ENCODE measurements at places on chromosomes 1 and 21. TPM values are rescaled to one million over a fixed set of nuclear protein-coding genes. Genes with fewer than 3 reads are reported as not detected.

DNA sequence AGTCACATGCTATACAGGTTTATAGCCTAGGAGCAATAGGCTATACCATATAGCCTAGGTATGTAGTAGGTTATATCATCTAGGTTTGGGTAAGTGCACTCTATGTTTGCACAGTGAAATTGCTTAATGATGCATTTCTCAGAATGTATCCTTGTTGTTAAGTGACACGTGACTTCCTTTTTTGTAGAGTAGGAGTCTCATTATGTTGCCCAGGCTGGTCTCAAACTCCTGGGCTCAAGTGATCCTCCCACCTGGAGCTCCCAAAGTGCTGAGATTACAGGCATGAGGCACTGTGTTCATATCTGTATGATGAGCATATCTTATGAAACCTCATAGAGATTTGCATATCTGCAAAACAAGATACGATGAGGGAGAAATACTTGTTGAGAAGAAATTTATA lies 13.8 kb upstream of the ABCB10 start:
- no peak for DNase-seq

The NMNAT2 gene
- total RNA-seq = 0.60 TPM

- DNase-seq = no peak
These were observed 25.2 kb downstream of the CHD1L start for GRCh38 chr1:147267711-147268110.

DNA sequence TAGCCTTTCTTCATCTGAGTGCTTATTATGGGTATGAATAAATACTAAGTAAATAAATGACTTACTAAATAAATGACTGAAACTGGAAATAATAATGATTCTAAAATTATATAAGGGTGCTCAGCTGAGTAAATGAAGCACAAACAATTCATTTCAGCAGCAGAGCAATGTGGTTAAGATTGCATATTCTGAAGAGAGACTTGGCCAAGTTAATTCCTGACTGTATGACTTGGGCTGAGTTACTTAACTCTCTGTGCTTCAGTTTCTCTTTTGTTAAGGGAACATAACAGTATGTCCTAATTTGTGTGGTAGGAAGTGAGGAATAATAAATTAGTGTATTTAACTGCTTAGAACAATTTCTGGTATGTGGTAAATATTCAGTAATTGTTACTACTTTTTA lies 19.1 kb downstream of the AGL start:
- DNase-seq = no peak

DNA sequence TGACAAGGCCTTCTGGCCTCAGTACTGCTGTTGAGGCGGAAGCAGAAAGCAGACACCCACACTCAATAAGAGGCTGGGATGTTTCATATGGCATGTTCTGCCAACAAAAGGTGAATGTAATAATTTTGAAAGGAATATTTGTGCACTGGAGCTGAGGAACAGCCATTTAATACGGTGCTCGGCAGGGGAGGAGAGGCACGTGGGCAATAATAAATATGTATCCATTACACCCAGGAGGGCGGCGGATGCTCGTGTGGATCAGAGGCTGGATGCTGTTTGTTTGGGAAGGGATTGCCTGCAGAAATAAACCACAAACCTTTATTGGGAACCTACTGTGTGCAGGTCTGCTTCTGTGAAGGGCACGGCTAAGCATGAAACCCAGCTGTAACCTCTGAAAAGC lies 92.0 kb downstream of the VWA5B1 start:
- DNase-seq = no peak

The CDA gene
- 5.7 TPM for total RNA-seq

- peak; percentile 33 for DNase-seq
These were observed 12.7 kb upstream of the RAB4A start for GRCh38 chr1:229258031-229258756.

- DNase-seq = no peak
These were observed 79.4 kb upstream of the SLC25A33 start for GRCh38 chr1:9459816-9460407.

- DNase-seq = no peak
These were observed 121.7 kb upstream of the PRDX6 start for GRCh38 chr1:173355281-173356031.

The SMCP gene
- not detected for total RNA-seq

The CFHR3 gene
- total RNA-seq = 0.59 TPM

GRCh38 chr21:45309069-45309986 lies 21.6 kb upstream of the POFUT2 start:
- no peak for DNase-seq

The TTC22 gene
- total RNA-seq = not detected

The AVPR1B gene
- total RNA-seq = not detected

DNA sequence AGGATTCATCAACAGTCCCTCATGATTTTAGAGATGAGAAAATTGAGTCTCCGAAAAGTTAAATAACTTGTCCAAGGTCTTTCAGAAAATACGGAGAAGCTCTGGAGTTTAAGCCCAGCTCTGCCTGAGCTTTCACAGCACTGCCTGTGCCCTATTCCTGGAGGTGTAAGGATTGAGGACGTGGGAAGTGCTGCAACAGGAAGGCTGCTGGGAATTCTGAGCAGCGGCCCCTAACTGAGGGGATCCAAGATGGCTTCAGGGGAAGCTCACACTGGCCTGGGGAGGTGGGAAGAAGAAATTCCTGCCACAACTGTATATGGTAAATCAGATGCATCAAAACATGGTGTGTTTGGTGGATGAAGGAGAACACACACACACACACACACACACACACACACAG lies 45.3 kb upstream of the BCL9 start:
- DNase-seq = no peak

DNA sequence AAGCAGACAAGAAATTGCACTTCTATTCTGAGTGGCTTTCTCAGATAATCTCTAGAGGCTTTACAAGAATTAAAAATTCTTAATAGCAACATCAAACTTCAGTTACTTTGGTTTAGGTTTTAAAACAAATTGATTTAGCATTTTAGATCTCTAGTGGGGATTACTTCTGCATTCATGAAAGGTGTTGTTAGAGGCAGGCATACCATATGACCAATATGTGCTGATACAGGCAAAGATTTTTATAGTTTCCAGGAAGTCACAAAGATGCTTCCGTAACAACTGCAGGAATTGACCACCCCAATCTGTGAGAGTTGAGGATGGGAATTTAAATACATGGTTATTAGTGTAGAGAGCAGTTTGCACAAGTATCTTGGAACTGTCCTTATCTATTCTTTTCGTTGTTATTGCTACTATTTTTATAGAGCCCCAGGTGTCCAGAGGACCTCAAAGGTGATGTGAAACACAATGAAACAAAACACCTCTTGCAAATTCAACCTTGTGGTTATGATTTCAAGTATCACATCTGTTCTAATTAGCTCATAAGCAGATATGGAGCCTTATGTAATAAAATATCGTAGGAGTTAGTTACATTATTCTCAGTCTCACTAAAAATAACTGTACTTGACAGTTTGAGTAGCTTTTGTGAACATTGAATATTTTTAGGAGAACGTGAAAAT lies 512.7 kb upstream of the ADGRL4 start:
- no peak for DNase-seq

- DNase-seq = no peak
These were observed 31.5 kb downstream of the SNAP47 start for GRCh38 chr1:227766653-227767277.

- DNase-seq = no peak
These were observed 116.8 kb downstream of the RABGAP1L start for GRCh38 chr1:174276087-174276486.

DNA sequence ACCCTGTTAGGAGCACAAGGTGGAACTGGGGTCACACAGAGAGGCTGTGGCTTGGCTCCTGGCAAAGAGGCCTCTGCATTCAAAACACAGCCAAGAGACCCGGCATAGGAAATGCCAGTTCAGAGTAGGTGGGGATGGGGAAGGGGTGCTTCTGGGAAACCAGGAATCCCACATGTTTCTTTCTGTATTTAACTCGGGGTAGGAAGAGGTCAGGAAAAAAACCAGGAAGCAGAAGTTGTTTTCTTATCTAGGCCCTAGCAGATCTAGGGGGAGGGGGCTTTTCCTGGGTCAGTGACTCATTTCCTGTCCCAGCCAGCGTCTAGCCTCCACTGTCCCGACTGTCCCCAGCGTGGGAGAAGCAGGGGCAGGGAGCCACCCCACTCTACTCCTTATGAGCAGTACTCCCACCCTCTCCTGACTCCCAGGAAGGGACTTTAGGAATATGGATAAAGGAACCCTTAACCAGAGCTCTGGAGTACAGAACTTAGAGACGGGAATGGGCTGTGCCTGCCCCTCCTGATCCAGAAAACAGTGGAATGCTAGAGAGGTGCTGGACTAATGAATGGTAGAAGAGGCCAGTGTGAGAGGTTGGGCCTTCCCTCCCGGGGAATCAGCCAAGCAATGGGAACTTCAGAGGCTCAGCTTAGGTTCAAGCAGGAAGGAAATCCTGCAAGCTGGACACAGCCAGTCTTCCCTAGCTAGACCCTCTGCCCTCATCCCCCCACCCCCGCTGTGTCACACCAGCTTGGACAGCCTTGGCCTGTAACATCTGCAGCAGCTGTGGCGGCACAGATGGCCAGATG lies 5.7 kb downstream of the FHL3 start:
- no peak for DNase-seq

The GJA8 gene
- not detected for total RNA-seq

DNA sequence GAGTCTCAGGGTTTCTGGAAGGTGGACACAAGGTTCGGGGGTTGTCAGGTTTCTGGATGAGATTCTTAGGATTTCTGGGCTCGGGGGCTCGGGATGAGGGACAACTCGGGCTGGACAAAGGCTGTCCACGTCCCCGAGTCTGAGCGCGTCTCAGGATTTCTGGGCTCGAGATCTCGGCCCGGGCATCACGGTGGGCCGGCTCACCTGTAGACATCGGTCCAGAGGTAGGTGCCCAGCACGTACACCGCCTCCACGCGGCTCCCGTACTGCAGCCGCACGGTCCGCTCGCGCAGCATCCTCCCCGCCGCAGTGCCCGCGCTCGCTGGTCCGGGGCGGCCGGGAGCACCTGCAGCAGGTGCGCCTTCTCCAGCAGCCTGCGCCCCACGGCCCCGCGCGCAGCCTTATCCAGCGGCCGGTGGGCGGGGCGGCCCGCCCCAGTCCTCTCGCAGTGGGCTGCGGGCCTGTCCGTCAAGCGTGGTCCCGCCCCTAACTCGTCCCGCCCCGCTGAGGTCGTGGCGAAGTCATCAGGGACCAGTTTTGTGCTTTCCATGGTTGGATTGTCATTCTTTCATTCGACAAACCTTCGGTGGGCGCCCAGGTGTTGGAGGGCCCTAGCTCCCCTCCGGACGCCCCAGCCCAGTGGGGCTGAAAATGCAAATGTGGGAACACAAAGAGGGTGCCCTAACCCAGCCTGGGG lies at the start of gene PADI2:
PADI2 (minus strand) TSS at position 376 of the 697 bp plus-strand sequence; CDS start at position 296, 80 bp downstream.
- DNase-seq = no peak

DNA sequence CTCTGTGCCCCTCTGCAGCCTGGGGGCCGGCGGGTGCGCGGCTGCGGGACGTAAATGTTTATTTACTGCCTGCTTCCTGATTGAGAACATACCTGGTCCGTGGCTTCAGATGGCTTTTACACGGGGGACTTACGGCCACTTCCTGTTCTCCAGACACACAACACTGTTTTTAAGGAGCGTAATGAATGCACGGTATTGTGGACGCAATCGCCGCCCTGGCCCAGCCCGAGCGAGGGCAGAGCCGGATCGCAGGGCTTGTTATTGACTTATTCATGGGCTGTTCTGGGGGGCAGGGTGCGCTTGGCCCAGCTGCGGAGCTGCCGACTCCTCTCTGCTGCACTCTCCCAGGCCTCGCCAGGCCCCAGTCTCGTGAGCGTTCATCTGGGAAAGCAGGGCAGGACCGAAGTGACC lies 52.8 kb upstream of the ACTRT2 start:
- no peak for DNase-seq

The SARS1 gene
- 118 TPM for total RNA-seq

- DNase-seq = no peak
These were observed 2.3 kb downstream of the SPEN start for GRCh38 chr1:15849775-15850324.

The PTPN7 gene
- total RNA-seq = 3.9 TPM

GRCh38 chr1:207024202-207025145 lies 8.1 kb downstream of the C1orf116 start:
- DNase-seq = no peak

The HSD3B1 gene
- total RNA-seq = not detected

GRCh38 chr1:187870552-187870951 lies 1041.8 kb downstream of the PLA2G4A start:
- no peak for DNase-seq

- DNase-seq = no peak
These were observed 175.6 kb upstream of the C1orf105 start for GRCh38 chr1:172244865-172245264.

The RPE65 gene
- total RNA-seq = not detected

GRCh38 chr1:93591676-93592550 lies 89.7 kb downstream of the BCAR3 start:
- no peak for DNase-seq

DNA sequence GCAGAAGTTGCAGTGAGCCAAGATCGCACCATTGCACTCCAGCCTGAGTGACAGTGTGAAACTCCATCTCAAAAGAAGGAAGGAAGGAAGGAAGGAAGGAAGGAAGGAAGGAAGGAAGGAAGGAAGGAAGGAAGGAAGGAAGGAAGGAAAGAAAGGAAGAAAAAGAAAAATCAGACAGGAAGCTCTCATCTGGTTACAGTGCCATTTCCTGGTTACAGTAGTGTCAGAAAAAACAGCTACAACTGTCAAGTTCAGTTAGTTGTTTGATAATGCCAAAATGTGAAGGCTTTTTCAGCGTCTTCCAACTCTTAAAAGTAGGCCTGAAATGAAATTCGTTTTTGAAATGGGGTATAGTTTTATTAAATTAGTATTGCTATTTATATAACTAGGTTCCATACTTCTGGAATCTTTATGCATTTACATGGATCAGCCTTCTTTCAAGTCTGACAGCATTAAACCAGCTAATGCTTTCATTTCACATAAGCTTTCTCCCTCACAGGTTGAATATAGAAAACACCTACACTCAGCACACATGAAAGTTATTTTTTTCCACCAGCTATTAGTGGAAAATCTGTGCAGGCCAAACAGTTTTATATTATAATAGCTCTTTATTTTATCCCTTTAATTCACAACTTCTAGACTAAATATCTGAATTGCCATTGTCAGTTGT lies 21.2 kb downstream of the PTPN22 start:
- no peak for DNase-seq

The SPRR2F gene
- not detected for total RNA-seq

The TNFRSF14 gene
- total RNA-seq = 64.9 TPM

DNA sequence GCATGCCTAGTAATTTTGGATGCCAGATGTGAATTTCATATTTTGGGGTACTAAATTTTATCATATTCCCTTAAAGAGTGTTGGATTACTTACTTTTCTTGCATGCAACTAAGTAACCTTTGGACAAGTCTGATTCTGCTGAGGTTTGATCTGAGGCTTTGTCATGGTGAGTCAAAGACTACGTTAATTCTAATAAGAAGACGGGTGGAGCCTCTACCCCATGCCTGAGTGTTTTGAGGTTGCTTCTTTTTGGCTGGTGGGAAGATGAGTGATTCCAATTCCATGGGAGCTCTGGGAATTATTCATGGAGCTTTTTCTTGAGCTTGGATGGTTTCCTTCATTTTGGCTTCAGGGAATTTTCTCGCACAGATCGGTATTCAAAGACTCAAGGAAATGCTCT lies 11.6 kb upstream of the PCP4 start:
- DNase-seq = no peak

GRCh38 chr21:22345624-22346023 lies 1347.4 kb downstream of the NCAM2 start:
- DNase-seq = no peak

The RBP7 gene
- 17.2 TPM for total RNA-seq

- DNase-seq = no peak
These were observed 110.1 kb downstream of the NTPCR start for GRCh38 chr1:233060461-233060994.

All from tibial nerve (tissue), 4 donors.